ENCODE measurements at places on chromosomes 7 and 10.

- no peak for DNase-seq
- no peaks in the 10 kb centered on the region for H3K36me3 ChIP-seq
- no peak overlapping the region for H3K4me3 ChIP-seq
- H3K4me1 ChIP-seq, result no peaks in the 10 kb centered on the region
- H3K27me3 ChIP-seq, result no peaks in the 10 kb centered on the region
Measured at GRCh38 chr10:115941361-115941771, 331.6 kb downstream of the GFRA1 start.

DNA sequence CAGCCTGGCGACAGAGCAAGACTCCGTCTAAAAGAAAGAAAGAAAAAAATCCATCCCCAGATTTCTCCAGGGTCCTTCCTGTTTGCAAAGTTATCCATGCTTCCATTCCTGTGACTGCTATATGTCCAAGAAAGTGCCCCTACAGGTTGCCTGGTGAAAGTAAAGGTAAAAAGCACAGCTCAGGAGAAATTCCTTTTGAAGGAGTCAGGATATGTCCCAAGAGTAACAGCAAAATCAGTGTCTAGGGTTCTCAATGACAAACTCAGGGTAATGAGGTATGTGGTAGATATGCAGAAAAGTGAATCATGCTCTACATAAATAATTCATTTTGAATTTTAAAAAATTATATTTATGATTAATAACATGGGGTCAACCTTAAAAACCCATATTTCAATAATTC, 91.5 kb downstream of the CTTNBP2 start:
- H3K4me3 ChIP-seq, result no peak overlapping the region
- no peaks in the 10 kb centered on the region for H3K4me1 ChIP-seq
- H3K27ac ChIP-seq, result no peak overlapping the region
- no peak for DNase-seq

GRCh38 chr7:1928645-1929348, 258.7 kb downstream of the ELFN1 start:
- peak overlapping the region; percentile 75 for H3K27ac ChIP-seq
- no peak overlapping the region for H3K4me3 ChIP-seq
- no peaks in the 10 kb centered on the region for H3K27me3 ChIP-seq
- H3K36me3 ChIP-seq, result peaks cover 16% of the 10 kb centered on the region

DNA sequence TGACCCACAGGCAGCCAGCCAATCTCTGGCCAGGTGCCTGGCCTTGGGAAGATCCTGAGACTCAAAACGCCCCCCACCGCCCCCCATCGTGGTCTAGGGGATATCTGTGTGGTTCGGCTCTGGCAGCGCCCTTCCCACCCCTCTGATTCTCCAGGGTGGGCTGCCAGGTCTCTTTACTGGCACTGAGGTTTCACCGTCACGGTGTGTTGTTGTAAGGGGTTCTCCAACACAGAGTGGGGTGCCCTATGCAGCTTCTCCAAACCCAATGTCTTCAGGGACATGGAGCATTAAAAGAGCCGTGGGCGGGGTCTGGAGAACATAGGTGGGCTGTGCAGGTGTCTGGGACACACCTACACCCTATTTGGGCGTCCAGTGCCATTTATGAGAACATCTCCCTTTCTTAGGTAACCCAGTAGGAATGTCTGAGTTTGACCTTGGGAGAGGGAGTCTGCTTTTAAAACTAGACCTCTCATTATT, 1.5 kb downstream of the MAFK start:
- peaks cover 27% of the 10 kb centered on the region for H3K4me1 ChIP-seq
- peaks cover 42% of the 10 kb centered on the region for H3K36me3 ChIP-seq
- DNase-seq, result no peak
- peak overlapping the region; percentile 90 for H3K4me3 ChIP-seq

GRCh38 chr7:16450366-16450765, 15.2 kb downstream of the SOSTDC1 start:
- DNase-seq, result no peak
- no peaks in the 10 kb centered on the region for H3K27me3 ChIP-seq
- H3K36me3 ChIP-seq, result no peaks in the 10 kb centered on the region
- H3K4me1 ChIP-seq, result peaks cover 9% of the 10 kb centered on the region
- H3K4me3 ChIP-seq, result no peak overlapping the region
- no peak overlapping the region for H3K27ac ChIP-seq

- H3K27ac ChIP-seq, result no peak overlapping the region
- H3K4me3 ChIP-seq, result no peak overlapping the region
- DNase-seq, result no peak
- H3K4me1 ChIP-seq, result no peaks in the 10 kb centered on the region
Measured at GRCh38 chr10:60175441-60175971, 214.2 kb downstream of the ANK3 start.

- peaks cover 19% of the 10 kb centered on the region for H3K27me3 ChIP-seq
- DNase-seq, result no peak
- peaks cover 27% of the 10 kb centered on the region for H3K4me1 ChIP-seq
Measured at GRCh38 chr10:113386005-113386404, 166.8 kb upstream of the HABP2 start.

- peak overlapping the region; percentile 16 for H3K27ac ChIP-seq
- H3K27me3 ChIP-seq, result no peaks in the 10 kb centered on the region
Measured at GRCh38 chr10:102740229-102740628, 3.5 kb upstream of the WBP1L start.

Measured in effector memory CD8-positive, alpha-beta T cell (primary cell).